CD4-positive, alpha-beta T cell (primary cell): ENCODE measurements at places on chromosomes 4 and X. TPM values are rescaled to one million over a fixed set of nuclear protein-coding genes. Genes with fewer than 3 reads are reported as not detected.
A peak's percentile ranks its signal among the peaks of the same experiment; 100 is the strongest.

GRCh38 chr4:69124941-69125340 is 28.7 kb downstream of the UGT2B7 start:
- DNase-seq: no peak

C4orf36 gene
- not detected for total RNA-seq

HSFX2 gene
- total RNA-seq: not detected

ADGRA3 gene
- total RNA-seq: 2.2 TPM

GRCh38 chrX:19097553-19098283 is 24.6 kb downstream of the ADGRG2 start:
- DNase-seq: no peak

ACOX3 gene
- total RNA-seq: 6.1 TPM

- DNase-seq: no peak
These were observed 51.5 kb upstream of the RAP2C start for GRCh38 chrX:132270699-132271098.

DNA sequence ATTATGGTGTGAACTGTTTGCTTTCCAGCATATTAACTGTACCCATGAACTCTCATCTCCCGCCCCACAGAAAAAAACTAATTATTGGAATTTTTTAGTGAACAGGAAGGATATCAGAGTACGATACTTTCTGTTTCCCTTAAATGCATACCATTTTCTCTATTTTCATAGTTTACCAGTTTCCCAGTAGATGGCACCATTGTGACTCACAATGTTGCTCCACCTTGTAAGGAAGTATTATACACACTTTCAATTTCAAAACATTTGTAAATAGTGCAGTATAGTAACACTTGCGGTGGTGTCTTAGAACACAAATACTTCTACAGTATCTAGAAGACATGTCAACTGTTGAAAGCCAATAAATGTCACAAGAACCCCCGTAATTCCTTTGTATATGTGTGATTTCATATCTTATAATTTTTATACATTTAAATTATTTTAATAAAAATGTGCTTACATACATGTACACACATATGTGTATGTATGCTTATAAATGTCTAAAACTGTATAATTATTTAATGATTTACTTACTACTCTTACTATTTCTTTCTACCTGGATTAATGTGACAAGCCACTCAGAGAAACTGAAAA is 167.3 kb downstream of the SLIT2 start:
- DNase-seq: no peak

DNA sequence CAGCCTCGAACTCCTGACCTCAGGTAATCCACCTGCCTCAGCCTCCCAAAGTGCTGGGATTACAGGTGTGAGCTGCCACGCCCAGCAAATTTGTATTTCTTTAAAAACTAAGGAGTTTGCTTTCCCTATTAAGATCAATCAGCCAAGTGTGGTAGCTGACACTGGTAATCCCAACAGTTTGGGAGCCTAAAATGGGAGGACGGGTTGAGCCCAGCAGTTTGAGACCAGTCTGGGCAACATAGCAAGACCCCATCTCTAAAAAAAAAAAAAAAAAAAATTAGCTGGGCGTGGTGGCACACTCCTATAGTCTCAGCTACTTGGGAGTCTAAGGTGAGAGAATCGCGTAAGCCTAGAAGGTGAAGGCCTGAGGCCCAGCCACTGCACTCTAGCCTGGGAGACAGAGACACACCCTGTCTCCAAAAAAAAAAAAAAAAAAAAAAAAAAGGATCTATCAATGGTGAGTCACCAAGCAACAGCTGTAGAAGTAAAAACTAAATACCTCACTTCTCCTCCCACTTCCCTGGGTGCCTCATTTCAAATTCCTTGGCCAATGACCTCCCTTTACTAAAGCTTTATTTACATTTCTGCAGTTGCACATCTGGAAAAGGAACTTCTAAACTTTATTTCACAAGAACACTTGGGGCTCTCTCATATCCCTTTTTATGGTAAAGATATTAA is 54.5 kb downstream of the LDB2 start:
- DNase-seq: no peak

ARMCX1 gene
- 0.66 TPM for total RNA-seq

UGT2B17 gene
- not detected for total RNA-seq

DNA sequence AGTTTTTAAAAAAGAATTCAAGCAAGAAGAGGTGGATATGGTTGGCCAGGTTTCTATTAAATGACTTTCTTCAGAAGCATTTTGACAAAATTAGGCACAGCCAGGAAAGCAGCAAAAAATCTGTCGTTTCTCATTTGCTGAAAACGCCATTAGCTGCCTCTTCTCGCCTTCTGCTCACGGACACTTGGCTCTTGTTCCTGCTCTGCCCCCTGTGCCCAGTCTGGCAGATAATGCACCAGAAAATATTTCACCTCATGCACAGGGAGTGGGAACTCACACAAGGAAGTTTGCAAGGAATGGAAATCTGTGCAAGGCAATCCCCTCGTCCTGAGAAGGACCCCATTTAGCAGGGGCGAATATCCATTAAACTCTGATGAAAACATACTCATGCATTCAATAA is 260.0 kb downstream of the PACRGL start:
- DNase-seq: no peak

FRMPD4 gene
- not detected for total RNA-seq

GRCh38 chr4:70197842-70198241 is 2.3 kb downstream of the ODAM start:
- DNase-seq: no peak

DNA sequence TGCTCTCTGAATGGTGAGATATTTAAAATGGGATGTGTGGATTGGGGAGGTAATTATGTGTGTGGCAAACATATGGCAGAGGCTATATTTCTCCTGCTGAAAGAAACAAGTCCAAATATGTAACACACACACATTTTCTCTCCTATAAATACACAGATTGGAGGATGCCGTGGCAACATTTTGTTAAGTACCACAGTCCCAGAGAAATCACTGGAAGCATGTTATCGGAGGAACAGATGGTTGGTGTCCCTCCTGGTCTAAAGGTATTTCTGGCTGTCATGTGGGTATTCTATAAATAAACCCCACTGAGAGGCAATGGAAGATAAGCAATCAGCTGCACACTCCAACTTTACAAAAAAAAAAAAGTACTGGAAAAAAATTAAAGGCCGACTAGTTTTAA is 528.3 kb upstream of the BOD1L1 start:
- DNase-seq: no peak

DNA sequence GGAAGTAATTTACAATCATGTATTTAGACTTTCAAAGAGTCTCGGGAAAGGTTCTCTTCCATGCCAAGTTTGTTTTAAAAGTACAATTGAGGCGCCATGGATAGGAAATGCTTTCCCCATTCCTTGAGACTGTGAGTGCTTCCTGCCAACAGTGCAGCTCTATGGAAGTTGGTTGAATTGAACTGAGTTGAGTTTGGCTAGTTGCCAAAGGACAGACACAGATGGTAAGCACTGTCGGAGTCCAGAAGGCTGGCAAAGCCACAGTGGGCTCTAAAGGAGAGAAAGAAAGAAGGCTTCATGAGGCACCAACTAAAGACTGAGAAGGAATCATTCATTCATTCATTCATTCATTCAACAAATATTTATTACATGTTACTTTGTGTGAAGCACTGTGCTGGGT is 4.3 kb upstream of the KCNE5 start:
- no peak for DNase-seq

SHOX gene
- total RNA-seq: not detected

DNA sequence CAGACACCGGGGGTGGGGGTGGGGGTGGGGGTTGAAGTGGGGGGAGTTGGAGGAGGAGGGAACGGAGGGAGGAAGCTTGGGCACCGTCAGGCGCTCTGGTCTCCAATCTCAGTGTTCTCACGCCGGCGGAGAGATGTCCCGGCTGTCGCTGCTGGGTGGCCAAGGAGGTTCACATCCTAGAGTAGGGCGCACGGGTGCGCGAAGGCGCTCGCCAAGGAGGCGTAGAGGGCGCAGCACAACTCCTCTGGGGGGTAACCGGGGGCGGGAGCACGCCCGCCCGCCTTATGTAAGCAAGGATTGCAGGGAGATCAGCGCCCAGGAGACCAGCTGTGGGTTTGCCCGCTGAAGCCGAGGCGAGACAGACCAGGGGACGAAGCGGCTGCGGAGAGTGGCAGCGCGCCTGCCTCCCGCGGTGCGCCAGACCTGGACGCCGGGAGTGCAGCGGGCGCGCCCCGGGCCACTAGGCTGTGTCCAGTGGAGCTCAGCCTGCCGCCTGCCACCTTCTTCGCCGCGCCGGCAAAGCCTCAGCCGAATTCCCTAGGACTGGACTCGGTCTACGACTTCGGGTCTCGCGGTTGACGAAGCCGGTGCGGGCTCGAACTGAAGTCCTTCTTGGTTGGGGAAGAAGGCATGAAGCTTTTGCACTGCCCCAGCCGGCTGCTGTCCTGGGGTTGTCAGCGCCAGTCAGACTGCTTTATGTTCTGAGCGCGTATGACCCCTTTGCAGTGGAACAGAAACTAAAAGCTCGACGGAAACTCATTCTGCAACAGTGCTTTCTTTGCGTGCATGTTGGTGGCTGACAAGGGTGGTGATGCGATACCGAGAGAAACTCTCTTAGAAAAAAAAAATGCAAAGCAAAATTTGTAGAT is 707 bp upstream of the UNC5C start:
- DNase-seq: peak; percentile 11

ZNF630 gene
- total RNA-seq: 1.2 TPM

ZNF182 gene
- 5.0 TPM for total RNA-seq

RNF128 gene
- not detected for total RNA-seq
